Adipocyte (in vitro differentiated cells): ENCODE measurements at places on chromosomes 3 and 15.

DNA sequence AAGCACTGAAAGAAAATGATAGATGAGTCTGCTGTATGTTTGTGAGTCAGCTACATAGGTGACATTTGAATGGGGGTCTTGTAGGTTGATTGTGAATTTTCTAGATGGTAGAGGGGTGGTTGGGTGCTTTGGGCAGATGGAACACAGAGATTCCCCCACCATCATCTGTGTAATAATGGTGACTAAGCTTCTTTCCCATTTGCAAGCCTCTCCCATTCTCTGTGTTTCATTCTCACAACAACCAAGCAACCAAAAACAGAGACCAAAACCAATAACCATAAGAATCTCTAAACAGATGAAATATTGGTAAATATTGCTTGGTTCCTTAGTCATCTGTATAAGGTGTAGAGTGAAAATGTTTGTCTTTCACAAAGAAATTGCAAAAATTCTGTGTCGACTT, 17.8 kb upstream of the UTS2B start:
- no peak for DNase-seq

GRCh38 chr3:1251282-1252060, 158.6 kb downstream of the CNTN6 start:
- DNase-seq: no peak

GRCh38 chr15:81894061-81894460, 151.8 kb downstream of the MEX3B start:
- no peak for DNase-seq

GRCh38 chr3:173371848-173372487, 25.6 kb upstream of the NLGN1 start:
- DNase-seq: peak; percentile 80

DNA sequence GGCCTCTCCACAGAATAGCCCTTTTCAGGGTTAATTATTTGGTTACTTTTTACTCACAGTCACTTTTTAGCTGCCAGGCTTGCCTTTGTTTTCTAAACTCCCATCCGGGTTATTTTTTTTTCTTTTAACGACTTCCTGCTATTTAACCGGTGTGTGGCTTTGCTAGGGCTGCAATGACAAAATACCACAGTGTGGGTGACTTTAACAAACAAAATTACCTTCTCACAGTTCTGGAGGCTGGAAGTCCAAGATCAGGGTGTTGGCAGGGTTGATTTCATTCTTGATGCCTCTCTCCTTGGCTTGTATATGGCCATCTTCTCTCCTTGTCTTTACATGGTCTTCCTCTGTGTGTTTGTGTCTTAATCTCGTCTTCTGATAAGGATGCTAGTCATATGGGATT, 91.5 kb downstream of the IL1RAP start:
- no peak for DNase-seq

GRCh38 chr3:55538158-55538557, 51.1 kb upstream of the WNT5A start:
- no peak for DNase-seq

DNA sequence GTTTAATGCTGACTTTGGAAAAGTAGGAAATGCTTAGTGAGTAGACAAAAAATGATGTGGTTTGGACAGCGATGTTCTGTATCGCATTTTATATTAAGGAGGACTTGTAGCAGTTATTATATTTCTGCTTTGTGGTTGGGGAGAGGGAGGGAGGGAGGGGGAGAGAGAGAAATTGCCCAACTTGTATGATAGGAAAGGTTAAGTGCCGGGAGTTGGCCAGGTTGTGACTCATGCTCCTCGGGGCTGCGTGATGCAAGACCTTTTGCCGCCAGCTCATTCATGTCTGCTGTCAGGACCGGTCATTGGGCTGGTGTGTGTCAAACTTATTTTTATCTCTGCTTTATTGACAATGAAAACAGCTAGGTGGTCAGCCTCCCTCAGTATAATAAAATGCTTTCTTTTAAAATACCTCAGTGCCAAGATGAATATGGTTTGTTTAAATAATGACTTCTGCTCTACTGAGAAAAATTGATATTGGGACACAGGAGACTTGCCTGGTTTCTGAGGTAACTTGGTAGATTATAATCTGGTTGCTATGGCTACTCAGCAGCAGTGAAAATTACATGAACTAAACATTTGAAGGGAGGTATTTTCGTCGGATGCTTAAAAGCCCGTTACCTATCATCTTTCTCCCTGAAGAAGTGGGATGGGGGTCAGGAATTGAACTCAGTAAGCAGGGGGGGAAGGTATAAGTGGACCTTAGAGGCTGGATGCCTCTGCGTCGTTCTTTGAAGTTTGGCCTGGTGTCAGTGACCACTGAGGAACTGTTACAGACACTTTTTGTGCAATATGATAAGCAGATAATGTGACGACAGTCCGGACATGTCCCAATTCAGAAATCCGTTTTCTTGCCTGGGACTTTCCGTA, 90.7 kb downstream of the FNDC3B start:
- DNase-seq: peak; percentile 97

DNA sequence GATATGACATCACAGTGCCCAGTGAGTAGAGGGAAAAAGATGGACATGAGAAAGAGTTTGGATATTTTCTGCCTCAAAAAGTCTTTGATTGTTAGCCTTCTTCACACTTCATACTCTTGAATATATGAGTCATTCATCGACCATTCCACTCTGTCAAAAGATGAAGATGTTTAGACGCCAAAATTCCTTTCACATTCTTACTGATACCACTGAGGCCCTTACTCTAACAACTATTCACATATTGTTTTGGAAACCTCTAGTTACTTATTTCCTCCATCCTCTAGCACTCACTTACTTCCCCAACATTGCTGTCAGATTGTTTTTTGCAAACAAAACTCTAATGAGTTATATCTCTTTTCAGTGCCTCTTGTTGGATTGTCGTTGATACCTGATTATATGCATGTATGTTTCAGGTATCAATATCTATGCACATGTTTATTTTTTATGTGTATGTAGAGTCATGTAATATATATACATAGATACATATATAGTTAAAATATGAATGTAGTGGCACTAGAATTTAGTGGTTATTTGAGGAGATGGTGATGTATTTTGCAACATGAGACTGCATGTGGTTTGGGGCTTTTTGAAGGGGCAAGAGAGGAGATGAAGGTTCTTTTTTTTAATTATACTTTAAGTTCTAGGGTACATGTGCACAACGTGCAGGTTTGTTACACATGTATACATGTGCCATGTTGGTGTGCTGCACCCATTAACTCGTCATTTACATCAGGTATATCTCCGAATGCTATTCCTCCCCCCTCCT, 40.0 kb upstream of the OR5H6 start:
- no peak for DNase-seq

GRCh38 chr3:16382845-16383244, 117.8 kb downstream of the OXNAD1 start:
- no peak for DNase-seq

DNA sequence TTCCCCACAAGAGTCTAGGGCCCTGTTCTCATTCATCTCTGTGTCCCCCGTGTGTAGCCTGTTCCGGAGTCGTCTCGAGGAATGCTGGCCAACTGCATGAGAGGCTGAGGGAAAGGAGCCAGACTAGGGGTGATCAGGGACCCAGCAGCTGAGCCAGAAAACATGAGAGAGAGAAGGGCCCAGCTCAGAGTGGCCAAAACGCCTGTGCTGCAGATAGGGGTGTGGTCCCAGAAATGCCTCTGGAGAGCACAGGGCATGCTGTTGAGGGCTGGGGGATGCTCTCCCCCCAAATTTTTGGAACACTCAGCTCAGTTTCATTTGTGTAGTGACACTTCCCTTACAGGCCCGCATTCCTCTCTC, 14.1 kb downstream of the CYP1A2 start:
- no peak for DNase-seq

- no peak for DNase-seq
These were observed 538.1 kb downstream of the MAGI1 start for GRCh38 chr3:65500398-65501306.

GRCh38 chr3:173709026-173709425, 311.5 kb downstream of the NLGN1 start:
- no peak for DNase-seq

GRCh38 chr3:52069855-52070254, 13.5 kb upstream of the DUSP7 start:
- DNase-seq: peak; percentile 43

DNA sequence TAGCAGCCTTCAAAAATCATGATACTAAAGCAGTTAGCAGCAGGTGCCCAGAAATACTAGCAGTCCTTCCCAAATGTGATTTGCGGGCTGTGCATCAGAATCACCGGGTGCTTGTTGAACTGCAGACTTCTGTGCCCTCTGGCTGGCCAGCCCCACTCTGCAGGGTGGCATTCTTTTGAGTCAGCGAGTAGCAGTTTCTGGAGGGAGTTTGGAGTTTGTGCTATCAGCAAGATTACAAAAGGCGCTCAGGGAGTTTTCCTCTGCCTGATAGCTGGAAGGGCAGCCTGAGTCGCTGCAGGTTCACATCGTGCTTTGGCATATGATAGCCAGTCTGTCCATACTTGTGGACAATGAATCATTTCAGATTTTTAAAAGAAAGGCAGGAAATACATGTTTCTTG, 57.6 kb downstream of the CLDN11 start:
- no peak for DNase-seq

GRCh38 chr3:61454006-61454585, 107.3 kb upstream of the PTPRG start:
- no peak for DNase-seq

DNA sequence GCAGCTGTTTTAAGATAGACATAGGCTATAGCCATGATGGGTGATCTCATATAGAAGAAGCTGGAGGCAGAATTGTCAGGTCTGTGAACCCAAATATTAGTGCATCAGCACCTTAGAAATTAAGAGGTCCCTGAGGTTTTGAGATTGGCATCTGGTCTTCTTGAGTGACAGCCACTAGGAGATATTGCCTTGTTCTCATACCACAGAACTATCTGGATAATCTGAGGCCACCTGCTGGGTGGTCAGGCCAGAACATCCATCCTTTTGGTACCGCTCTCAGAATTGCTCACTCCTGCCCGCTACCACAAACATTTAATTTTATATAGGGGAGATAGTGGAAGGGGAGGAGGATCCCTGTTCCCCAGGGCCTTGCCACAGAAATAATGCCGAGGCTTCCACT, 210.6 kb upstream of the ZPLD1 start:
- peak; percentile 25 for DNase-seq

DNA sequence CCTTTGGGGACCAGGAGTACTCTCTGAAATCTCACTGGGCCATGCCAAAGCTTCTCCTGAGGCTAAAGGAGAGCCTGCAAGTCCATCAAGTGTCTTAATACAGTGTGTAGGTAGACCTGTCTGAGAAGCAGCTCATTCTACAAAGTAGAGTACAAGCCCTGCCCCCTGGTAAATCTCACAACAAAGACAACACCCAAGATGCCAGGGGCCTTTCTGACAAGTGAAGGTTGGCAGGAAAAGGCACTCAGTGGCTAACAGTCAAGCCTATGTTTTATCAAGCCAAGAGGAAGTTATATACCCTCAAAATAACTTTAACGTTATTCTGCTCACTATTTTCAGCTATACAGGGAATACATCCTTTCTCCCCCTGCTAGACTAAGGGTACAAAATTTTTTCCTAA, 58.3 kb downstream of the NMNAT3 start:
- no peak for DNase-seq

- DNase-seq: peak; percentile 78
These were observed 25.9 kb upstream of the SPRED1 start for GRCh38 chr15:38226608-38227266.

GRCh38 chr15:78055919-78056713, 21.4 kb downstream of the TBC1D2B start:
- DNase-seq: no peak

DNA sequence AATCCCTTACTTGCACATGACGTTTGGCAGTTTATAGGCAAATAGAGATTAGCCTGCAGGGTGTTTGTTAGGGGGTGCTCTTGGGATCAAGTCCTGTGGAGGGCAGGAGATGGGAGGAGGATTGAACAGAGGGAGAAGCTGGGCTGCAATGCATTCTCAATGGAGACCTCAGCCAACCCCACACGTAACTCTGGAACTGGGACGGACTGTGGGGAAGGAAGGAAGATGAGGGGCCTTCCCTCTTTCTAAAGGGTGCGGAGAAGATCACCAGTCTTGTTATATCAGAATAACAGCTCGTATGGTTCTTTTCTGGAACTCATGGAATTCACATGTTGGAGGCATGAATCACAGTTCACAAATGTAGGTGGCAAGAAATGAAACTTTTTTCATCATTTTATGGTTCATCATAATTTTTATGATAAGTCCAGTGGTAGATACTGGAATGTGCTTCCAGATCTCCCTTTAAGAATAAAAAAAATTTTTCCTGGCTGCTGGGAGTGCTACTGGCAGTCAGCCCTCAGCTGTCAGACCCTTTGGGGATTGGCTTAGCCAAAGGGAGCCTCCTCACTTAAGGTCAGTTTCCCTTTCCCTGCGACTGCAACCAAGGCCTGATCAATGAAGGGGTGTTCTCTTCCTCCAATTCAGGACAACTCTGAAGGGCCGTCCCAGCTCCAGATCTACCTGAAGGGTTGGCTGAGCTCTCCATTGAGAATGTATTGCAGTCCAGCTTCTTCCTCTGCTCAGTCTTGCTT, 20.5 kb upstream of the LYZL4 start:
- no peak for DNase-seq

GRCh38 chr15:55247311-55247710, 42.3 kb downstream of the RAB27A start:
- DNase-seq: peak; percentile 41

- peak; percentile 68 for DNase-seq
These were observed 90.9 kb downstream of the SAMMSON start for GRCh38 chr3:70090322-70090913.

GRCh38 chr3:128550113-128550440, 57.1 kb upstream of the GATA2 start:
- no peak for DNase-seq

- no peak for DNase-seq
These were observed 7.6 kb upstream of the DCLK3 start for GRCh38 chr3:36771931-36772330.

- DNase-seq: peak; percentile 29
These were observed 393.6 kb upstream of the TPM1 start for GRCh38 chr15:62648954-62649353.
